ENCODE measurements at places on chromosomes 11 and 22. TPM values are rescaled to one million over a fixed set of nuclear protein-coding genes. Genes with fewer than 3 reads are reported as not detected.

DNA sequence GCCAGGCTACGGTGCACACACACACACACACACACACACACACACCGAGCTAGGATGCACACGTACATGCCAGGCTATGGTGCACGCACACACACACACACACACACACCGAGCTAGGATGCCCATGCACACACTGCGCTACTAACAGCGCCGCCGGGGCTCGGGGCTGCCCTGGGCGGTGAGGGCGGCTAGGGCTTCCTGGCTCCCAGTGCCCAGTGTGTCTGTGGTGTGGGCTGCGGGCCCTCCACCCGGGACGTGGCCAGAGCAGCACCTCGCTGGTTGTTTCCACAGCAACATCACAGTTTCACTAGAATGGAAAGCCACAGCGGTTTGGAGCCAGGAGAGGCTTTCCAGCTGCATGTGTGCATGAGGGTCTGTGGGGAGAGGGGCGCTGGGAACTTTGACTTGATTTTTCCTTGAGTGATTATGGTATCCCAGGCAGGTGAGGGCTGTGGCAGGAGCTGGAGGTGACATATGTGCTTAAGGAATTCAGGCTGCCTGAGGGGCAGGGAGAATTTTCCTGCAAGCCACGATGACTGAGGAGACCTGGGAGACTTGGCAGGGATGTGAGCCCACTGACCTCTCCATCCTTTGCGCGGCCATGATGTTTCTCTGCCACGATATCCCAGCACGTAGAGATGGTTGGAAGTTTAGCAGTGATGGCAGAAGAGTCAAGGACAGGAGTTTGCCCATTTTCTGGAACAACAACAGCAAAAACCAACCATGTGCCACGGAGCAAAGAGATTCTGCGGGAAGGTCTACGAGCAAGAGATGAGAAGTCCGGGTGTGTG lies 195.9 kb downstream of the SNX19 start:
- DNase-seq, result no peak

DNA sequence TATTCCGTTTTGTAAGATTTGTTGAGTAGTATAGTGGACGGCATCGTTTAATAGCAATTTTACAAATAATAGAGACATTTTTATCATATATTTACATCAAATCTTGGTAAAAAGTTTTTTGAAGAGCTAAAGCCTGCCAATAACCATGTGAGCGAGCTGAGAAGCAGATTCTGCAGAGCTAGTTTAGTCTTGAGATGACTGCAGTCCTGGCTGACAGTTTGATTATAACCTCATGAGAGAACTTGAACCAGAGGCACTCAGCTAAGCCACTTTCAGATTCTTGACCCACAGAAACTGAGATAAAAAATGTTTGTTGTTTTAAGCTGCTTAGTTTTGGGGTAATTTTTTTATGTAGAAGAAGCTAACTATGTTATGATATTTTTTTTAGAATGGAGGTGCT lies 78.9 kb downstream of the PDE3B start:
- DNase-seq, result no peak

- DNase-seq, result no peak
Measured at GRCh38 chr11:27404427-27404826, 41.4 kb upstream of the CCDC34 start.

Gene BTG4
- not detected for total RNA-seq

GRCh38 chr22:20551805-20552442 lies 44.5 kb downstream of the MED15 start:
- peak; percentile 60 for DNase-seq

DNA sequence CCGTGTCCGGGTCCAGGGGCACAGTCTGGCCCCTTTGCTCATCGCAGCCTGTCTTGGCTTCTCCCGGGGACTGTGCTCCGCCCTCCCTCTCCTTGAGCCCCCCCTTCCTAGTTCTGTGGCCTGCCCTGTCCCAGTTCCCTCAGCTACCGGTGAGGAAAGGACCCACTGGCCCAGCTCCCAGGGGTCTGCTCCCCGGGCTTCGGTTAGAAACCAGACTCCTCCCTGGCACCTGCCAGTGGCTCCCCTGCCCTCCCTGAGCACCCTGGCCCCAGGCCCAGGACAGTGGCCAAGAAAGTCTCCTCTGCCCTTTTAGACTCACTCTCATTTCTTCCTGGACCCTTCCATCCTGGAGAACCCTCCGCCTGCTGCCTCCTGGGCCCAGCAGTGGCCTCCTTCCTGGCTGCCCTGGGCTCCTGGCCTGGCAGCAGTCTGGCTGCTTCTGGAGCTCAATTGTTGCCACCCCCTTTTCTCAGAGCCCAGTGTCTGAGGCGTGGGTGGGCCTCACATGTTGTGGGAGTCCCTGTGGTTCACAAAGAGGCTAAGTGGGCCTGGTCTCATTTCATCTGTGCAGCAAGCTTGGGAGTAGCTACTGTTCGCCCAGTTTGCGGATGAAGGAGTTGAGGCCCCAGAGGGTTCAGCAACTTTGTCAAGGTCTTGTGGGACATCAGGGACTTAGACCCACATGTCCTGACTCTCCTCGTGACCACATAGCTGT lies 12.6 kb downstream of the PRDM11 start:
- DNase-seq, result no peak

Gene PTPRCAP
- total RNA-seq, result 351 TPM

DNA sequence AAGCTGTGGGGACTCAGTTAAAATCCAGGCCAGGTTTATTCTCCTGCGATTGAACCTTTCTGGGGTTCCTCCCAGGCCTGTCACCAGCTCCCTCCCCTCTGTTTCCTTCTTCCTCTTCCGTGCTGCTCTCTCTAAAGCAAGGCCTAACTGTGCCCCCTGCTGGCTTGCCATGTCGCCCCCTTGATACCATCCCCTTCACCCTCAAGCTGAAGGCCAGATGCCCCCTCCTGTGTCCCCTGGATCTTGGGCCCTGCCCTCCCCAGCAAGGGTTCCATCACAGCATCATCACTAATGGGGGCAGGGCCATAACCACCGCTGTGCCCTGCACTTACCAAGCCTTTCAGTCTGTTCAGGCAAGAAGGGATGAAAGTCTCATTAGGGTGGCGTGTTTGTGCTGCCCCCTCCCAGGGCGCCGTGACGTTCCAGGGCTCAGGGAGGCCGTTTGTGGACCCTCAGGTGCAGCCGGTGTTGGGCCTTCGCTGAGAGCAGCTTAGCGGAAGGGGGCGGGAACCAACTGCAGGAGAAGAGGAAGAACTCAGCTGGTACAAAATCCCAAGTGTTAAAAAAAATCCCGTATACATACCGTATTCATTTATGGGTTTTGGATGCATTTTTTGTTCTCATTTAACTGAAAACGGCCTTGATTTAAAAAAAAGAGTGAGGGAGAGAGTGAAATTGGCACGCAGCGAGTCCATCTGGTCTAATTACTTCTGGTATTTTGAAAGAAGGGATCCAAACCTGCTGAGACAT lies 69.9 kb downstream of the MPPED1 start:
- peak; percentile 39 for DNase-seq

Gene SEPTIN3
- 0.31 TPM for total RNA-seq

Gene SWAP70
- total RNA-seq, result 9.4 TPM

DNA sequence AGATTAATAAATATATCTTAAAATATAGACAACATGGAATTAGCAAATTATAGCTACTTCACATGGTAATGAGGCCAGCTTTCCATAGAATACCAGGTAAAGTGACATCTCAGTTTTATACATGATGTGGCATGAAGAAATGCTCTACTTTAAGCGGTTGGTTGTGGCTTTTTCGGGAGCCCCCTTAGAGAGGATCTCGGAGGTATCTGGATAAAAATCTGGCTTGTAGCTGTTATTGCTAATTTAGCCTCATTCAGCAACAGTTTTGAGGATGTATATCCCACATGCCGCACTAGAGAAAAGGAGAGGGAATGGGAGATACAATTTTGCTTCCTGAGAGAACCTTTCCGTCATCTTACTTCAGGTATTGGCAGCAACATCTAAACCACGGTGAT lies 24.0 kb upstream of the TOP3B start:
- DNase-seq, result no peak

- no peak for DNase-seq
Measured at GRCh38 chr11:127119356-127119755, 118.8 kb upstream of the KIRREL3 start.

Gene SMTN
- total RNA-seq, result 39.9 TPM

Gene PRG3
- total RNA-seq, result not detected

DNA sequence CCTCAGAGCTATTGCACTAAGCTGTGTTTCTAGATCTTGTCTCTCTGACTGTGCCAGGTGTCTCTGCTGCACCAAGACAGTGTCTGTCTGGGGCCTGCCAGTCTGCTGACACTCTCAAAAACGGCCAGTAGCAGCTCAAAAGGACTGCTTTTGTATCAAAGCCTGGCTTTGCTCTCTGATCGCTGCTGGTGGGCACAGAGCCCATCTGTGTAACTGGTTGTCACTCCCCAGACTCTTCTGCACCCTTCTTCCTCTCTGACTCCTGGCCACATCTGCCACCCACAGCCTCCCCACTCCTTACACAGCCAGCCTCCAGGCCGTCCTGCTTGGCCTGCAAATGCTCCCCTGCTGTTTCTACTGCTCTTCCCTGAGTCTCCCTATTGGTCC lies 26.5 kb downstream of the MED15 start:
- DNase-seq, result no peak

DNA sequence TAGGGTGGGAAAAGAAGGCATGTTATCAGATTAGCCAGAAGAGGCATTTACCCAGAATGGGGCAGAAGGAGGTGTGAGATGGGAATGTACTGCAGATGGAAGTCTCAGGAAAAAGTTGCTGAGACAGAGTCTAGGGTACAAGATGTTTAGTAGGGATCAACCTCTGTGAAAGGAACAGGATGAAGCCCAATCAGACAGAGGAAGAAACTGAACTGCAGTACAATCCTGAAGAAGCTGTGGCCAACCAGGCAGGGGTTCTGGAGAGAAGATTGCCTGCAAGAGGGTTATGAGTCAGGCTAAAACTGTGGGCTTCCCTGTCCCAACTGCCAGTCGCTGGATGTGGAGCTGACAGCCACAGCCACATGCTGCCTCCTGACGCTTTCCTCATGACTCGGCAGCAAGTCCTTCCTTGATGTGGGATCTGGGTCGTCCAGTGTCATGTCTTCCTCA lies 64.0 kb downstream of the CWC15 start:
- DNase-seq, result no peak

All from activated naive CD8-positive, alpha-beta T cell treated with anti-CD3 and anti-CD28 coated beads, Interleukin-2, amount 10 ng/mL, durations not matched to agents 7 days and 5 days (primary cell).